ENCODE measurements at places on chromosomes 11 and 22. TPM values are rescaled to one million over a fixed set of nuclear protein-coding genes. Genes with fewer than 3 reads are reported as not detected.

- H3K4me1 ChIP-seq, result peaks cover 41% of the 10 kb centered on the region
- no peak overlapping the region for H3K4me3 ChIP-seq
- no peaks in the 10 kb centered on the region for H3K27me3 ChIP-seq
- DNase-seq, result no peak
- peak overlapping the region; percentile 20 for H3K27ac ChIP-seq
- H3K36me3 ChIP-seq, result peaks cover 17% of the 10 kb centered on the region
Observed at GRCh38 chr22:31275576-31275975, 16.7 kb downstream of the PIK3IP1 start.

GAB2 gene
- 48.0 TPM for total RNA-seq

- DNase-seq, result no peak
- H3K27ac ChIP-seq, result no peak overlapping the region
- H3K36me3 ChIP-seq, result no peaks in the 10 kb centered on the region
Observed at GRCh38 chr11:129721685-129722084, 94.0 kb upstream of the TMEM45B start.

MS4A3 gene
- total RNA-seq, result not detected

DNA sequence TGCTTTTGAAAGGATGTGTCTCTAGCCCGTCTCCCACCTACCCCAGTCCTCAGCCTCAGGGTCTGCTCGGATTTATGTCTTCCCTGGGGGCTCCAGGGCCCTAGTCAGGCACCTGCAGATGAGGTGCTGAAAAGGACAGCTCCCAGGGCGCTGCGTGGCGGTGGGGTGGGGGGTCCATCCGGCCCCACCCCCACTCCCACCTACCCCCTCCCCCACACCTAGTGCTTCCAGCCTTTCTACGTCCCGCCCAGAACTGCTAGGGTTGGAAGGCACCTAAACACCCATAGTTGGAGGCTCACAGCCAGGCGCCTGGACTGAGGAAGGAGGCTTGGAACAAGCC, 1.4 kb upstream of the ROBO3 start:
- H3K27me3 ChIP-seq, result peaks cover 84% of the 10 kb centered on the region
- H3K4me1 ChIP-seq, result peaks cover 44% of the 10 kb centered on the region
- H3K27ac ChIP-seq, result no peak overlapping the region
- H3K36me3 ChIP-seq, result no peaks in the 10 kb centered on the region
- no peak for DNase-seq

SLC25A45 gene
- 16.4 TPM for total RNA-seq

SHANK2 gene
- 0.28 TPM for total RNA-seq

- H3K27ac ChIP-seq, result no peak overlapping the region
- no peaks in the 10 kb centered on the region for H3K36me3 ChIP-seq
- peaks cover 12% of the 10 kb centered on the region for H3K27me3 ChIP-seq
- H3K4me3 ChIP-seq, result no peak overlapping the region
Observed at GRCh38 chr22:27213294-27213693, 555.9 kb downstream of the MIAT start.

GRCh38 chr22:26205494-26205893, 36.2 kb downstream of the SEZ6L start:
- peaks cover 12% of the 10 kb centered on the region for H3K27me3 ChIP-seq
- H3K4me3 ChIP-seq, result no peak overlapping the region
- no peaks in the 10 kb centered on the region for H3K4me1 ChIP-seq
- no peaks in the 10 kb centered on the region for H3K36me3 ChIP-seq
- H3K27ac ChIP-seq, result no peak overlapping the region
- DNase-seq, result no peak

CHRM4 gene
- 0.26 TPM for total RNA-seq

DNA sequence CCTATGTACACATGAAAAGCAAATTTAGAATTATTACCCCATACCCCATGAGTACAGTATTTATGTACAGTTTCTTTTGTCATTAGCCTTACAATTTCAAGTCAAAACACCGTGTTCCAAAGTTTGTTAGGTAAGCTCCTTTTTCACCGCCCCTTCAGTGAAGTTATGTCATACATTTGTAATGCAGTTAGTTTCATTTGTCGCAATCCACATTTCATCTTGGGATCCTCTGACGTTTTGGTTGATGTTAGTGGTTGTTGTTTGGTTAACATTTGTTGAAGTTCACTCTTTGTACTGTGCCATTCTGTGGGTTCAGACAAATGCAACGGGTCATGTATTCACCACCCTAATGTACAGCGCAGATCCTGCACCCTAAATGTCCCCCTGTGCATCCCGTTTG, 45.2 kb downstream of the ARHGEF12 start:
- no peak overlapping the region for H3K27ac ChIP-seq
- no peaks in the 10 kb centered on the region for H3K4me1 ChIP-seq
- peaks cover 27% of the 10 kb centered on the region for H3K27me3 ChIP-seq
- no peaks in the 10 kb centered on the region for H3K36me3 ChIP-seq
- no peak overlapping the region for H3K4me3 ChIP-seq

GRCh38 chr22:47996446-47996857, 1234.0 kb downstream of the TBC1D22A start:
- H3K4me3 ChIP-seq, result no peak overlapping the region
- H3K4me1 ChIP-seq, result no peaks in the 10 kb centered on the region
- H3K27me3 ChIP-seq, result no peaks in the 10 kb centered on the region
- no peak for DNase-seq

DNA sequence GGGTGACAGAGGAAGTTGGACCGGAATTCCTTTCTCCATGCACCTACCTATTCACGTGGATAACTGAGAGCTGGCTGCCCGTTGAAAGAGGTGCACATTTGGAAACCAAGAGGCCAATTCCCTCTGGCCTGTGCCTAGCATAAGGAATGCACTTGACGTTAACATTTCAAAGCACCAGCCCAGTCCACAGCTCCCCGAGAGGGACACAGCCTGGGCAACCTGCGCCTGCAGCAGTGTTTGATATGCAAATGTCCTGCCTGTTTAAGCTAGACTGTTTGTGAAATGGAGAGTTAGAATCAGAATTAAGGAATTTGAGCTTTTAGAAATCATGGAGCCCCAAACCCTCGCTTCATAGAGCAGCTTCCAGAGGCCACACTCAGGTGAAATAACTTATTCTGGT, 126.1 kb downstream of the DSCAML1 start:
- no peaks in the 10 kb centered on the region for H3K36me3 ChIP-seq
- H3K4me1 ChIP-seq, result no peaks in the 10 kb centered on the region
- H3K4me3 ChIP-seq, result no peak overlapping the region
- DNase-seq, result no peak
- H3K27me3 ChIP-seq, result no peaks in the 10 kb centered on the region
- H3K27ac ChIP-seq, result no peak overlapping the region

GRCh38 chr11:57805780-57806179, 44.2 kb downstream of the CTNND1 start:
- H3K36me3 ChIP-seq, result peaks cover 1% of the 10 kb centered on the region
- no peak overlapping the region for H3K4me3 ChIP-seq
- no peaks in the 10 kb centered on the region for H3K27me3 ChIP-seq
- peaks cover 7% of the 10 kb centered on the region for H3K4me1 ChIP-seq
- peak overlapping the region; percentile 31 for H3K27ac ChIP-seq
- DNase-seq, result no peak

DNA sequence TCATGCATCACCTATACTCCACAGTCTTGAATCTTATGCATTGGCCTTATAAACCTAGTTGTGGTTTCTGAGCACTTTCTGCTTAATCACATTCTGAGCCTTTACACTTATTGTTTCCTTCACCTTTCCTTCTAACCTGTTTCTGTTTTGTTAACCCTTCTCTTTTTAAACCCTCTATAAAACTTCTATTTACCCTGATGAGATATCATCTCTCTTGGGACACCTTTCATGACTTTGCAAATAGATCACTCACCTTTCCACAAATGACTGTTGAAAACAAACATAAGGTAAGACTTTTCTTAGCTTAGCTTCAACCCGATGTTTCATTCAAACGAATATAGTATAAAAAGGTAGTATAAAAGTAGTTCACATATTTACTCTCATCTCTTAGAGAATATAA, 483.6 kb downstream of the FAM181B start:
- no peak overlapping the region for H3K27ac ChIP-seq
- H3K27me3 ChIP-seq, result no peaks in the 10 kb centered on the region
- DNase-seq, result no peak
- no peak overlapping the region for H3K4me3 ChIP-seq
- no peaks in the 10 kb centered on the region for H3K36me3 ChIP-seq

PATE4 gene
- total RNA-seq, result not detected

DNA sequence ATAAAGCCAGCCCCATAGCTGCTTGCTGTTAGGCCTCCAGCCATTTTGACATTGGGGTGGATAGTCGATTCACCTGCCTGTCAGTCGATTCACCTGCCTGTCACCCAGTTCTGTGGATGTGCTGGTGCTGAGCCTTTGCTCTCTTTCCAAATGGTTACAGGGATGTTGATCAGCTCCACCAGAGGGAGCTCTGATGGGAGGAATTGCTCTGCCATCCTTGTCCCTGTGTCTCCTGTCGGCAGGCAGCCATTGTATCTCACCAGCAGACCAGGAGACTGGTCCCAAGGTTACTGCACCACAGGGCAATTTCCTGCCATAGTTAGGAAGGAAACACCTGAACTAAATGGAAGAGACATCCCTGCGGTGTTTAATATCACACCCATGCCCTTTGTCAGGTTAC, 6.1 kb downstream of the MPEG1 start:
- H3K4me1 ChIP-seq, result peaks cover 31% of the 10 kb centered on the region
- no peak overlapping the region for H3K27ac ChIP-seq
- H3K27me3 ChIP-seq, result peaks cover 51% of the 10 kb centered on the region
- DNase-seq, result no peak

CRYAB gene
- not detected for total RNA-seq

SYCE3 gene
- total RNA-seq, result 1.7 TPM

C11orf21 gene
- total RNA-seq, result 13.6 TPM

DNA sequence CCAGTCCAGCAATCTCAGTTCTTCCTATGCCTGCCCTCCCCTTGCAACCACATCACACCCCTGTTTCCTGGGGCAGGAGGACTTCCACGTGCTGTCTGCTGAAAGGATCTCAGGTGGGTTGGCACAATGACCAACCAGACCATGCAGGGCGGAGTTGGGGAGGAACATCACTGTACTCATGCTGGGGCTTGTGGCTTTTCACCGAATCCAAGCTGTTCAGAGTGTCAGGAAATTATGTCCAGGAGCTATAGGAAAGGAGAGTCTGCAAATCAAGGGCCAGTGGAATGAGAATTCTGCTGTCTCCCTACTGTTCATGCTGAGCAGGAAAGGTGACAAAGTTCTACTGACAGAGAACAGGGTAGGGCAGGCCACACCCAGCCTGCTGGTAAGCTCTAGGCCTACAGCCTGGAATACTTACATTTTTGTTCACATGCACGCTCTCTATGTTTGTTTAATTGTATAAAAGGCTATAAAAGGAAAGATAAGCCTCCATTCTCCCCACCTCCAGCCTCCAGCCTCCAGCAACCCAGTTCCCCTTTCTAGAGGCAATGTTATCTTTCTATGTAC, 1.7 kb upstream of the PLAAT2 start:
- H3K27me3 ChIP-seq, result no peaks in the 10 kb centered on the region
- H3K36me3 ChIP-seq, result no peaks in the 10 kb centered on the region
- DNase-seq, result no peak

CYP2D6 gene
- 6.8 TPM for total RNA-seq

DNA sequence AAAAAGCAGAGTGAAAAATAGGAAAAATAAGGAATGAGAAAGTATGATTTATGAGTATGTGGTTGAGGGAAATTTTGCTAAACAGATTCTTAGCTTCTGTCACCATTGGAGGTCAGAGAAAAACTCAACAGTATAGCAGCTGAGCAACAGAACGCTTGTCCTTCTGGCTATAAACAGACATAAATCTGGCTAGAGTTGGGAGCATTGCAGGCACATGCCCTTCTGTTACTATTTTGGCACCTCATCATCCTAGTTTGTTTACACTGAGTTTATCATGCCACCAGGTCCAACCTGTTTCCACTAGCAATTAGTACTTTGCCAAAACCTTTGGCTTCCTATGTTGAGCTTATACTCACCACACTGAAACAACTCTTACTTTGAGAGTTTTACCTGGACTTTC, 6.9 kb downstream of the UBE4A start:
- peak overlapping the region; percentile 77 for H3K27ac ChIP-seq
- H3K36me3 ChIP-seq, result peaks cover 34% of the 10 kb centered on the region
- no peaks in the 10 kb centered on the region for H3K27me3 ChIP-seq
- H3K4me3 ChIP-seq, result no peak overlapping the region

MUC15 gene
- not detected for total RNA-seq

GRCh38 chr11:34860518-34860917, 55.7 kb downstream of the APIP start:
- no peak overlapping the region for H3K4me3 ChIP-seq
- no peaks in the 10 kb centered on the region for H3K4me1 ChIP-seq
- no peak for DNase-seq
- H3K36me3 ChIP-seq, result no peaks in the 10 kb centered on the region
- H3K27me3 ChIP-seq, result no peaks in the 10 kb centered on the region

- H3K4me1 ChIP-seq, result no peaks in the 10 kb centered on the region
- H3K4me3 ChIP-seq, result no peak overlapping the region
- no peak overlapping the region for H3K27ac ChIP-seq
- DNase-seq, result no peak
- H3K27me3 ChIP-seq, result peaks cover 17% of the 10 kb centered on the region
Observed at GRCh38 chr11:115302946-115303703, 201.1 kb downstream of the CADM1 start.

- DNase-seq, result no peak
- H3K4me1 ChIP-seq, result no peaks in the 10 kb centered on the region
- H3K27me3 ChIP-seq, result peaks cover 13% of the 10 kb centered on the region
- no peak overlapping the region for H3K27ac ChIP-seq
Observed at GRCh38 chr22:32693102-32693501, 108.4 kb upstream of the TIMP3 start.

DNA sequence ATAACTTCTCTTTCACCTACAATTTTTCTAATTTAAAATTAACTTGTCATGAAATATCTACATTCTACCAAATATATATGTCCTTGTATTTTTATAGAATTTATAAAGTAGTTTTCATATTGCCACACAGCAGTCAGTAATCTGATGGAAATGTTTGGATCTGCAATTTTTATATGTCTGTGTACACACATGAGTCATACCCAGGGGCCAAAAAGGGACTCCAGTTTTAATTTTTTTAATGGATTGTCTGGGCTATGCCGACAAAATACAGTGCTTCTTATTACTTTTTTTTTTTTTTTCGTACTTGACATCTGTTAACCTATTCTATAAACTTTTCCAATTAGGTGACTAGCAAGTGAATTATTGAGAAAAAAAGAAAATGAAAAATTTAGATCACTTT, 6.3 kb downstream of the GUCY1A2 start:
- DNase-seq, result no peak
- peaks cover 14% of the 10 kb centered on the region for H3K27me3 ChIP-seq
- no peaks in the 10 kb centered on the region for H3K4me1 ChIP-seq
- no peak overlapping the region for H3K27ac ChIP-seq
- no peak overlapping the region for H3K4me3 ChIP-seq

- H3K27me3 ChIP-seq, result peaks cover 33% of the 10 kb centered on the region
- H3K4me1 ChIP-seq, result peaks cover 53% of the 10 kb centered on the region
- peaks cover 21% of the 10 kb centered on the region for H3K36me3 ChIP-seq
- peak; percentile 61 for DNase-seq
- peak within 1 kb of the TSS; percentile 79 for H3K4me3 ChIP-seq
Observed at GRCh38 chr22:18110194-18110953, at the start of gene TUBA8. Gene TUBA8, plus strand, starts transcription at chr22:18110809. Its CDS starts 57 bp downstream, at chr22:18110866.
